ENCODE measurements at places on chromosomes 13 and 19.

DNA sequence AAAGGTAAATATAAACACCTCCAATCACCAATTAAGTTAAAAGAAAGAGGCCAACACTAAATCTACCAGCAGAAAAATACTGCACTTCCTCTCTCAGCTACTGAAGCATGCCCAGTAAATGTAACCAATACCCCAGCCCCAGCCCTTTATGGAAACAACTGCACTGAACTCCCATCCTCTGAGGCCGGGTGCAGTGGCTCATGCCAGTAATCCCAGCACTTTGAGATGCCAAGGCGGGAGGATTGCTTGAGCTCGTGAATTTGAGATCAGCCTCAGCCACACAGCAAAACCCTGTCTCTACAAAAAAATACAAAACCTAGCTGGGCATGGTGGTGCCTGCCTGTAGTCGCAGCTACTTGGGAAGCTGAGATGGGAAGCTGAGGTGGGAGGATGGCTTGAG, 221.6 kb upstream of the SOX21 start:
- no peak for DNase-seq

- DNase-seq: no peak
These were observed 1.6 kb downstream of the NACC1 start for GRCh38 chr19:13119627-13120026.

DNA sequence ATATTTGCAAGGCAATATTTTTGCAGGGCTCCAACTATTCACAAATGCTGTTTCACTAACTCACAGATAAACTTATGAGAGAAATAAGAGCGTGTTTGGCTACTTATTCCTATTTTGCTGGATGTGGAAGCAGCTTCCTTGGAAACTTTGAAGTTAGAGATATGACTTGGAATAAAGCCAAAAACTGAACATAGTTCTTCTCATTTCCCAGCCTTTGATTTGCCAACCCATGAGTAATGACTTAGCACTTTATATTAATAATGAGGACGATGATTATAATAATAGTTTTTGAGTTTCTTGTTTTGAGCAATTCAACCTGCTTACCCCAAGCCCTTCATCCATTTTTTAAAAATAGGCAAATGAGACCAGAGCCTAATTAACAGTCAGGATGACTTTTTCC, 47.7 kb downstream of the SLC10A2 start:
- DNase-seq: no peak

GRCh38 chr13:112802802-112803195, 113.0 kb downstream of the ATP11A start:
- no peak for DNase-seq

GRCh38 chr13:97077341-97077740, 83.1 kb upstream of the OXGR1 start:
- peak; percentile 36 for DNase-seq

GRCh38 chr13:99255271-99255670, 2.9 kb downstream of the GPR18 start:
- DNase-seq: no peak

DNA sequence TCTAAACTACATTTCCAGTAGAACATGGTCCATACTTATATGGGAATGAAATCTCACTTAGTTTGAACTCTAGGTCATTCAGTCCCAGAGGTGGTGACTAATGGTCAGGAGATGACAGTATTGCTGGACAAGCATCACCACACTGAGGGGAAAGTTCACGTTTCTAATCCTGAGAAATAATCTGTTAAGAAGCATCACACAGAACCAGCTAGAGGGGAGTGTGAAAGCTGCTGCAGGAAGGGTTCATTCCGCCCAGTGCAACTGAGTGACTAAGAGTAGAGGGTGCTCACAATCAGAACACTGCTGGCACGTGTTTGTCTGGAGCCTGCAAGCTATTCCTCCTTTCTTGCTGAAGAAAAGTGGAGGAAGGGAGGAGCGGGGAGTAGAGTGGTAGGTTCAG, 2.7 kb downstream of the COL4A1 start:
- DNase-seq: no peak

GRCh38 chr13:103948426-103948825, 882.2 kb upstream of the SLC10A2 start:
- DNase-seq: no peak

- DNase-seq: no peak
These were observed 17.8 kb downstream of the GJA3 start for GRCh38 chr13:20142927-20143480.

GRCh38 chr13:72998012-72998411, 60.8 kb upstream of the KLF5 start:
- no peak for DNase-seq

DNA sequence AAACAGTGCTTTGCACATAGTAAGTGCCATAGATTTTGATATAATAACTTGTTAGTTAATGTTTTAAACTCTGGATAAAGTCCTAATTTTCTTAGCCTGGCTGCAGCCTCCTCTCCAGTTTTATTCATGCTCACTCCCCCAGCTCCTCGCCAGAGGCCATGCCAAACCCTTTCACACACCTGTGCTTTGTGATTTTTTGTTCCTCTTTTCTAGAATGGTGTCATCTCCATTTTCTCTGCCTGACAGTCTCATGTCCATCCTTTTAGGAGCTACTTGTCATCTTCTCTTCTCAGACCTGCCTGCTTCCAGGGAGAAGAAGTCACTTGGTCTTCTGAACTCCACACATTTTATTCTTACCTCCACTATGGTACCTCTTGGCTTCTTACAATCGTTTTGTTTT, 55.8 kb upstream of the SPATA13 start:
- no peak for DNase-seq

GRCh38 chr19:21202865-21203494, 61.1 kb downstream of the ZNF431 start:
- no peak for DNase-seq

- no peak for DNase-seq
These were observed 39.5 kb upstream of the HOMER3 start for GRCh38 chr19:18980432-18981020.

GRCh38 chr19:7216373-7216902, 77.8 kb downstream of the INSR start:
- no peak for DNase-seq

- DNase-seq: no peak
These were observed 7.3 kb downstream of the FGF22 start for GRCh38 chr19:646779-647565.

DNA sequence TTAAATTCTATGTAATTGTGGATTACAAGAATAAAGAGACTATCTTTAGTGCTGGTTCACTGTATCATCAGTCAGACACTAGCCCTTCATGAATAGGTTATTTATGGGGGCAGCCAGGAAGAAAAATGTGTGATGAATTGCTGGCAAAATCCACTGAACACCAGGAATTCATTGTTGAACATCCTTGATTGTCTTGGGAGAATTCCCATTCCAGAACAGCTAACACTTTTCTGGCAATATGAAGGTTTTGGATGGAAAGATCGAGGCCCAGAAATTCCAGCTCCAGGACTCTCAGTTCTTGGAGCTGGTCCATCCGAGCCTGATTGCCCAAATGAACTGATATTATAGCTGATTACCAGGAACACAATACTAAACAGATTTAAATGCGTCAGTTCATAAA, 11.5 kb upstream of the SPART start:
- no peak for DNase-seq

- DNase-seq: peak; percentile 68
These were observed 114.3 kb upstream of the SERP2 start for GRCh38 chr13:44259045-44260027.

DNA sequence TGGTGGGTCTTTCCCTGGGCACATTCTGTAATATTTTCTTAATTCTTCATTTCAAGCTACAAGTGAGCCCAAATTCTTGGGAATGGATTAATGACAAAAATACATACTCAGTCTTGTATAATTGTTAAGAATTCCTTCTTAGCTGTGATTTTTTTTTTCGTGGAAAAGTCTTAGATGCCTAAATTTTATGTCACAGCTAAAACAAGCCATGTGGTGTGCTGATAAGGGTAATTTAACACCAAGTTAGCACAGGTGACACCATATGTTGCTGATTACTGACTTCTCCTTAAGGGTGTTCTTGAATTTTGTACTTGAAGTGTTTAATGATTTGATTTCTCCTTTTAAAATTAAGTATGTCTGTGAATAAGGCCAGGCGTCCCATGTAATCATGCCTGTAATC, 29.3 kb downstream of the WDFY2 start:
- DNase-seq: no peak

GRCh38 chr13:38602266-38602665, 84.6 kb upstream of the FREM2 start:
- no peak for DNase-seq

- no peak for DNase-seq
These were observed at the start of gene PRTN3 for GRCh38 chr19:840519-841206. Gene PRTN3, plus strand, starts transcription at chr19:840999. Its CDS starts 10 bp downstream, at chr19:841009.

GRCh38 chr19:29267701-29268100, 54.8 kb upstream of the UQCRFS1 start:
- DNase-seq: no peak

DNA sequence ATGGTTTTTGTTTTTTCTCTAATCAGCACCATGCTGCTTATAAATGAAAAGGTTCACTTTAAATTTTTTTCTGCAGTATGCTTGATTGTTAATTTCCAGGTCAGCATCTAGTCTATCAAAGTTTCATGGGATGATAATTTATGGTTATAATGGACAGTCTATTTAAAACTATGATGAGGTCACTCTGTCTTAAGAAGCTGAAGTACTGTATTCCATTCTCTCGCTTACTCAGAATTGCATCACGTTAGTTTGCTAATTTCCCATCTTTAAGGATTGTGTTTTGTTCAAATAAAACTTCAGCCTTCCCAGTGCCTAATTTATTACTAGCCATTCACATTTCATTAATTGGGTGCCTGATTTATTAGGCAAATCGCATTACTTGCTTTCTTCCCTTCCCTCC, 94.3 kb downstream of the GPC6 start:
- no peak for DNase-seq

DNA sequence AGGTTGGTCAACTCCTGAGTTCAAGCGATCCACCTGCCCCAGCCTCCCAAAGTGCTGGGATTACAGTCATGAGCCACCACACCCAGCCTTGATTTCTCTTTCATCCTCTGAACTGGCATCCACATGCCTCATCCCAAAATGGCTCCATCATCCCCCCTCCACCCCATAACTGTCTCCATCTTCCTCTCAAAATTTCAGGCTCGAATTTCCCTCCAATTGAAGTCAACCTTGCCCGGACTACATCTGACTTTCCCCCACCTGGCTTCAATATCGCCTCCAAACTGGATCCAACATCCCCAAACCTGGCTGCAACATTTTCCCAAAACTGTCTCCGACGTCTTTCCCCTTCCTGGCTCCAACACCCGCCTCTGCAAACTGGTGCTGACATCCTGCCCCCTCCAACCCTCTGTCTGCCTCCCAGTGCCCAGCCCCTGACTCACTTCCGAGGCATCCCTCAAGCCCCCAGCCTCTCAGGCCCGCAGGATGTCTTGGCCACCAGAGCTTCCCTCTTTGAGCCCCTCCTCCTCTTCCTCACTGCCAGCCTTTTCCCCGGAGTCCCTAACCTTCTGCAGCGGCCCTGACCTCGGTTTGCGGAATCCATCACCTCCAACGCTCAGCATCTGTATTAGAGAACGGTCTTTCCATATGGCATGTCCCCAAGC, 943 bp downstream of the EXOC3L2 start:
- no peak for DNase-seq

- no peak for DNase-seq
These were observed 27.5 kb upstream of the SHKBP1 start for GRCh38 chr19:40549007-40549708.

DNA sequence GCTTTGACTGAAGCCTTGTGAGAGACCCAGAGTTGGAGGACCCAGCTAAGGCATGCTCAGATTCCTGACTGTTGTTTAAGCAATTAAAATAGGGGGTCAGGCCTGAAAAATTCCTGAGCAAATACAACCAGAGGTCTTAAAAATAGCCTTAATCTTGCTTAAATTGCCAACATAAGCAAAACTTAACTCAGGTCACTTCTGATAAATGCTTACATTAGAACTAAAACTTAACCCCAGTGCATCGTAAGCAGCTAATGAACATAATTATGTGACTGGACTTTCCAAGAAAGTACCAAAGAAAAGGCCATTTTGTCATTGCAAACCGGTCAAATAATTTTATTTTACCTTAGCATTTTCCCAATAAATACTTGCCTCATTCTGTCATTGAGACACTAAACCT, 294.5 kb downstream of the ENOX1 start:
- DNase-seq: no peak

DNA sequence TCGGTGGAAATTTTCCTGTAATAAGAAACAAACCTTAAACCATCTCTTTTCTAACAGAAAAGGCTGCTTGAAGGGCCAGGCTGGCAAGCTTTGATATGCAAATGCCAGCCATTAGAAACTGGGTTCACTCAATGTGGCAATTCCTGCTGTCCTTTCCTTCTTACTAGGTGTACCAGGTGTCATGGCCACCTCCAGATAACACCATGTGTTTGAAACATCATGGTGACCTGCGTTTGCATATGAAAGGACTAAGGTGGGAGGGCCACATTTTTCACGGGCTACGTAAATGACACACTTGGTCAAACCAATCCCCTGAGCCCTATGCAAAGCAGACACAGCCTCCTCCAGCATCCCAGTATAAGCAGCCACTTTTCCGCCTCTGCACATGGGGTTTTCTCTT, 789.1 kb upstream of the SLITRK5 start:
- DNase-seq: no peak

- DNase-seq: no peak
These were observed 78.5 kb upstream of the MTIF3 start for GRCh38 chr13:27528908-27529307.

DNA sequence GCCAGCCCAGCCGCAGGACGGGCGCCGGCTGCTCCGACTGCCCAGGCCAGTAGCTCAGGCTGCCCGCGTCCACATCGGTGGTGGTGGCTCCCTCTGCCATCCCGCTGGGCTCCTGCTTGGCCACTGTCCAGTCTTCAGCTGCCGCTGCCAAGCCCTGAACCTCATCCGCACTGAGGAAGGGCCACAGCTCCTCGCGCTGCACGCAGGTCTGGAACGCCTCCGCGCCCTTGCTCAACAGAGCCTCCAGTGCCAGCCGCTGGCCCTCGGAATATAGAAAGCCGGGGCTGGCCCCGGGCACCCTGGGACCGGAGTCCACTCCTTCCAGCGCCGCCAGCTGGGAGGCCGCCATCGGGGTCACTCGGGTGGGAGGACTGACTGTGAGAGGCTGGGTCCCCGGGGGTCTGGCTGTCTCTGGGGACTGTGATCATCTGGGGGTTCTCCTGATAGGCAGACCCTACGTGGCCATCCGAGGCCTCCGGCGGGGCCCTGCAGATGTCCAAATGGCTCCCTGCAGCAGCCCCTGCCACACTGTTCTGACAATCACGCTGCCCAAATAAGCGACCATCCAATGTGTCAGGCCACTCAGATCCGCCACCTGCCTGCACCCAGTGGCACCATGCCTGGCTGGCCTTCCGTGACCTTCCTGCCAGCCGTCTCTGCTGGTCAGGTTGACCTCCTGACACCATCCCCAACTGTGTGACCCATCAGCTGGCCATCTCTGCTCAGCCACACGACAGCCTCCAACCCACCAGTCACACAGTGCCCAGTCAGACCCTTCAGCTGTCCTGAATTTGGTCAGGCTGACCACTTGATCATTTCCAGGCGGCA, 1.6 kb downstream of the FAM83E start:
- DNase-seq: no peak
